IPS DF 6.9 (cell line): ENCODE measurements at places on chromosomes 13 and 19.

- DNase-seq: no peak
These were observed 24.9 kb downstream of the MICOS13 start for GRCh38 chr19:5655412-5655811.

GRCh38 chr13:95075506-95075905 lies 225.7 kb downstream of the ABCC4 start:
- DNase-seq: no peak

GRCh38 chr19:45780448-45781213 lies 1.7 kb downstream of the DMPK start:
- no peak for DNase-seq

- DNase-seq: no peak
These were observed 22.8 kb downstream of the TSHZ3 start for GRCh38 chr19:31326329-31327028.

DNA sequence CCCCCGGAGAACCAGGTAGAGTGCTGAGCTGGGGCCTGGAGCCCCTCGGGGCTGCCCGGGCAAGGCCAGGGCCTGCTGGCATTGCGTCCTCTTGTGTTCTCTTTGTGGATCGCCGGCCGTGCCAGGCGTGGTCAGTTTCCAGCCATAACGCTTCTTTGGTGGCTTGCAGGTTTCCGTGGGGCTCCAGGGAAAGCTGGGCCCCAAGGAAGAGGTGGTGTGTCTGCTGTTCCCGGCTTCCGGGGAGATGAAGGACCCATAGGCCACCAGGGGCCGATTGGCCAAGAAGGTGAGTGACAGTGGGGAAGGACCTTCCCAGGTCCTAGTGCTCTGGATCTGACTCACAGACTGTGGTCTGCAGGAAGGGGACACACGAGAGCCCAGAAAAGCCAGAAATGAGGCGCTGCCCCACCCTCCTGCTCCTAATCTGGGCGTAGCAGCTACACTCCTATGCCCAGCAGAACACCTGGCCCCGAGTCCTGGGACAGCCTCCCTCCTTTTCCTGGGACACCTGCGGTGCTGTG lies 57.5 kb downstream of the RAB20 start:
- DNase-seq: no peak

DNA sequence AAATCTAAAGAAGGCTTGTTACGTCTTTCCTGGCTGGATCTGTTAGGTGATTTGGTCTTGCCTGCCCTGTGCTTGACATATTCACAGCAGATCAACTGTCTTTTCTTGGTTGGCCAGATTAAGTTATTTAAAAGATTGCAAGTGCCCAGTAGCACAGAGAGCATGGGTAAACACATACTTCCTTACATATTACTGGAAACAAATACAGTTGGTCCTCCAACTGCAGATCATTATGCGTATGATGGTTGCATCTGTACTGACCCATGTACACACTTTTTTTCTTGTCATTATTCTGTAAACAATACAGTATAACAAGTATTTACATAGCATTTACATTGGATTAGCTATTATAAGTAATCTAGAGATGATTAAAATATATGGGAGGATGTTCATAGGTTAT lies 9.2 kb upstream of the MPHOSPH8 start:
- DNase-seq: no peak

- no peak for DNase-seq
These were observed 6.7 kb downstream of the NAPSA start for GRCh38 chr19:50358483-50359327.

GRCh38 chr19:45311621-45312020 lies 11.1 kb downstream of the CKM start:
- DNase-seq: no peak

DNA sequence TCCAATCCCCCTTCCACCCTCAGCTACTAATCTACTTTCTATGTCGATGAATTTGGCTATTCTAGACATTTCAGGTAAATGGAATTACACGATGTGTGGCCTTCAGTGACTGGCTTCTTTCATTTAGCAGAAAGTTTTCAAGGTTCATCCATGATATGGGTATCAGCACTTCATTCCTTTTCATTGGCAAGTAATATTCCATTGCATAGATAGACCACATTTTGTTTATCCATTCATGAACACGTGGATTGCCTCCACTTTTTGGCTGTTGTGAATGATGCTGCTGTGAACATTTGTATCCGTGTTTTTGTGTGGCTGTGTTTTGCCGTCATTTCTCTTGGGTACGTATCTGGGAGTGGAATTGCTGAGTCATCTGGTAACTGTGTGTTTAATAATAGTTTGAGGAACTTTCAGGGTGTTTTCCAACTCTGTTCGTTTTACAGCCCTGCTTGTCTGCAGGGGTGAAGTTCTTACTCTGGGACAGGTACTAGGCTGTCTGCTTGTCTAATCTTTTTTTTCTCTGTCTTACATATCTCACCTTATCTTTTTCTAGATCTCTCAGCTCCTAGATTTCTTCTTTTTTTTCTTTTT lies 32.5 kb downstream of the MARK4 start:
- no peak for DNase-seq

DNA sequence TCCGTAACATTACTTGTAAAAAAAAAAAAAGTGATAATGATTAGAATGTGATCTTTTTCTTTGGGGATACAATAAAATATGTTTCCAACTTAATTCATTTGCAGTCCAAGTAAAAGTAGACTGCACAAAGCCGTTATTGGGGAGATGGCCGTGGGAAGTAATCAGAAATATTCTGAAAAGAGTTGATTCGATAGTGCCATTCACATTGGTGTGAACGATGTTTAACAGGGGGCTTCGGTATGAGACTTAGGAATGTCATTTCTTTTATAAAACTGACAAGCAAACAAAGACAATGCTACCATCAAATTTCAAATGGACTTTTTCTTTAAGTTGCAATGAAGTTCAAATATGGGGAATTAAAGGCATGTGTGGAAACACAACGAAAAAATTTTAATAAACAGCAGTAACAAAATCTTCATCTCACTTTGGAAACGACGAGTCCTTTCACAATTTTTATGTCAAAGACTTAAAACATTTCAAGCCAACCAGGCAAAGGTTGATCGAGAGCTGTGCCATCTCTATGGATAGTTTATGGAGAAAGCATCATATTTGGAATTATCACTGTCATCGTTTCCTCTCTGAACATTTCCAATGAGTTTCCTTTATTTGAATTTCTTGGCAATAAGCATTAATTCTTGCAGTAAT lies 1.7 kb upstream of the ZIC5 start:
- DNase-seq: no peak

DNA sequence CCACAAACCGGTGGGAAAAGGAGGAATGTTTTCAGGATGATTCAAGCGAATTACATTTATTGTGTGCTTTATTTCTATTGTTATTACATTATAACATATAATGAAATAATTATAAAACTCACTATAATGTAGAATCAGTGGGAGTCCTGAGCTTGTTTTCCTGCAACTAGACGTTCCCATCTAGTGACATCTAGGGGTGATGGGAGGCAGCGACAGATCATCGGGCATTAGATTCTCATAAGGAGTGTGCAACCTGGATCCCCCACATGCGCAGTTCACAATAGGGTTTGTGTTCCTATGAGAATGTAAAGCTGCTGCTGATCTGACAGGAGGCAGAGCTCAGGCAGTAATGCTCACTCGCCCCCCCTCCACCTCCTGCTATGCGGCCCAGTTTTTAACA lies 54.5 kb downstream of the SPTBN4 start:
- DNase-seq: no peak

- DNase-seq: no peak
These were observed 958.4 kb upstream of the SLC10A2 start for GRCh38 chr13:104024416-104025170.

GRCh38 chr13:97235549-97236231 lies 13.6 kb downstream of the MBNL2 start:
- DNase-seq: no peak

GRCh38 chr13:32491028-32491427 lies 47.6 kb downstream of the N4BP2L2 start:
- DNase-seq: no peak

DNA sequence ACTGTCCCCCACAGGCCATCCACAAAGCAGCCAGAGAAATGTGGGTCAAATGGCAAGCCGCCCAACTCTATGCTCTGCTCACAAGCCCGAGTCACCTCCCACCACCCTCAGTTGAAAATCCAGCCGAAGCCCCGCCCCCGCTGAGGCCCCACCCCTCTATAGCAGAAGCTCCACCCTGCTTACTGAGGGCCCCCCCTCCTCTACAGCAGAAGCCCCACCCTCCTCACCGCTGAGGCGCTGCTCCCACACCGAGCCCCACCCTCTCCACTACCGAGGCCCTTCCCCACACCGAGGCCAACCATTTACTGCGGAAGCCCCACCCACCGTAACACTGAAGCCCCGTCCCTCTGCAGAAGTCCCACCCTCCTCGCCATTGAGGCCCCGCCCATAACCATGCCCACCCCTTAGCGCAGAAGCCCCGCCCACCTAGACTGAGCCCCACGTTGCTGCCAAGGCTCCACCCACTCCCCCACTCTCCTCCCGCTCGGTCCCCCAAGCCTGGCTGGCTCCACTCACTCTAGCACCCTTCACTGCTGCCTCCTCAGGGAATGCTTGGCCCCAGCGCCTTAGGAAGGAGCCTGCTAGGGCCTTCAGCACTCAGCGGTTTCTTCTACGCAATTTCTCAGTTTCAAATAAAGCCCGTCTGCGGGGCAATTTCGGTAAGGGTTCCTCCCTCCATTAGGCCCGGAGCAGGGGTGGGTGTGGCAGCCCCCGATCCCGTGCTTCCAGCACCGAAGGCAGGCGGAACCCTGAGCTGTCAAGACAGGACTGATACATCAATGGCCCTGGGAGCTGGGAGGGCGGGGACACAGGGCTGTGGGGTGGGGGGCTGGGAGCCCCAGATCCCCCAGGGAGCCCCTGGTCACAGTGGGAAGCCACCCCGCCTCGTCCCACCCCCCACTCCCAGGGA lies 9.0 kb upstream of the MYDGF start:
- DNase-seq: peak; percentile 82

- no peak for DNase-seq
These were observed 69.3 kb downstream of the NUFIP1 start for GRCh38 chr13:44920013-44920412.

GRCh38 chr13:29137995-29138394 lies 317.9 kb downstream of the MTUS2 start:
- DNase-seq: no peak

DNA sequence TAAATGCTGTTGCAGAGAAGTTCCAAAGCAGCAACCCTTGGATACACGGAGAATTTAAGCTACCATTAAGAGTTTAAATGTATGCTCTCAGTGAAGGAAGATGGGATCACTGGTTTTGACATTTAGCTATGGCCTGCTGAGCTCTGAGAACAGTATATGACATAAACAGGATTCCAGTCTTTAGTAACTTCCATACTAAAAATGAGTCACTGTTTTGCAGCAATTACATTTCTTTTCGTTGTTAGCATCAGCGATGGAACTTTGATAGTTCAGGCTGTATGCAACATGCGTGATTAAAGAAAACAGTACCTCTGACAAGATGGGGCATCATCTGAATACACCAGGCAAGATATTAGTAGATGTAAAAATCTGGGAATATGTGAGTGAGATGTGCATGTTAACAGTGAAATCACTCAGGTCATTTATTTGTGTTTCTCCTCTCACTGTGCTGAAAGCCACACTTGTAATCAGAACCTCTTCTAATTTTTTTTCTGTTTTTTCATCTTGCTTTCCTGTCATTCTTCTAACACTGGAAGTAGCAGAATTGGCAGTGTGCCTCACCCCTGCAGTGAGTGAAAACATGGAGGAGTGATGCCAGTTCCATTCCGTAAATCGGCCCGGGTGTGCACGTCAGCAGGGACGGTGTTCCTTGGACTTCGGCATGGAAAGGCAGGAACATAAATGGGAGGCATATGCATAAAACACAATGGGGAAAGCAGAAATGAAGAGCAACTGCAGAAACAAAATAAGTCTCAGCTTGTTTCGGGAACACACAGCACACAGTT lies 361.5 kb downstream of the OXGR1 start:
- no peak for DNase-seq

DNA sequence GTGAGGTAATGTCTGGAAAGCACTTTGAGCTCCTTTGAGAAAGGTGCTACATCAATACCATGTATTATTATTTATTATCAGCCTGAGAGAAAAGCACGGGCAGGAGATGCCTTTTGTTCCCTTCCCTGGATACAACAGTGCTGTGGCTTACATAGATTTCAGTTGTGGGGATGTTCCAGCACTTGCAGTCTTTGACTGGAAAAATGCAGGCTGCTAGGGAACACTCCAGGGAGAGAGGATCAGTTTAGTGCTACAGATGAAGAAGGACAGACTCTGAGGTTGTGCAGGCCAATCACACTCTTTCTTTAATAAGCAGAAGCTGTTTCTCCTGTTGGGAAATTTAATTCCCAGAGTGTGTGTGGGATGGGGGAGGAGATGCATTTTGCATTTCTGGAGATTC lies 94.5 kb upstream of the OBI1 start:
- no peak for DNase-seq

DNA sequence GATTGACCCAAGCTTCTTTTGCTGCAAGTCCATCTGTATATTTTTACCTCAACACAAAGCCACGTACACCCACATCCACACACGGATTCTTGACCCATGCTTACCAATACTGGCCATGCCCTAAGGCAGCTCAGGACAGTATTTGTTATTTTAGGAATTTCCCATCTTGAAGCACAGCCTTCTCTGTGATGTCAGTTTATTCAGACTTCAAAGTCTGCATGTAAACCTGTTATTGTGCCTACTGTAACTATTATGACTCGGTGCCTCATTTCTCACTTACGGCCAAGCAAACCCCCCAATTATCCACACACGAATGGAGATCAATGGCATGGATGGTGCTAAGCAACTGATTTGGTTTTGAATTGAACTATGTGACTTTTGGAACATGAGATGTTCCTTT lies 17.5 kb downstream of the CLDN10 start:
- DNase-seq: no peak

GRCh38 chr19:54606230-54606629 lies 12.8 kb downstream of the LILRA1 start:
- DNase-seq: no peak

DNA sequence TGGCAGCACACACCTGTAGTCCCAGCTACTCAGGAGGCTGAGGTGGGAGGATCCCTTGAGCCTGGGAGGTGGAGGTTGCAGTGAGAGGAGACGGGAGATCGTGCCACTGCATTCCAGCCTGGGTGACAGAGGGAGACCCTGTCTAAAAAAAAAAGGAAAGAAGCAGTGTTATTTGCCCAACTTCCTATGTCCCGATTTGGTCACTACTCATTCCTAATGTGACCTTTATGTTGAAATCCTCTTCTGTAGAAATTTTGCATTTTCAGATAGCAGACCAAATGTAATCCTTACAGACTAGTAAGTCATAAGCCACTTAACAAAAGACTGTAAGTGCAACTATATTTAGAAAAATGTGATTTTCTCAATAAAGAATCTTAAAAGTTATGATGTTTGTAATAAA lies 18.2 kb upstream of the STK24 start:
- no peak for DNase-seq

DNA sequence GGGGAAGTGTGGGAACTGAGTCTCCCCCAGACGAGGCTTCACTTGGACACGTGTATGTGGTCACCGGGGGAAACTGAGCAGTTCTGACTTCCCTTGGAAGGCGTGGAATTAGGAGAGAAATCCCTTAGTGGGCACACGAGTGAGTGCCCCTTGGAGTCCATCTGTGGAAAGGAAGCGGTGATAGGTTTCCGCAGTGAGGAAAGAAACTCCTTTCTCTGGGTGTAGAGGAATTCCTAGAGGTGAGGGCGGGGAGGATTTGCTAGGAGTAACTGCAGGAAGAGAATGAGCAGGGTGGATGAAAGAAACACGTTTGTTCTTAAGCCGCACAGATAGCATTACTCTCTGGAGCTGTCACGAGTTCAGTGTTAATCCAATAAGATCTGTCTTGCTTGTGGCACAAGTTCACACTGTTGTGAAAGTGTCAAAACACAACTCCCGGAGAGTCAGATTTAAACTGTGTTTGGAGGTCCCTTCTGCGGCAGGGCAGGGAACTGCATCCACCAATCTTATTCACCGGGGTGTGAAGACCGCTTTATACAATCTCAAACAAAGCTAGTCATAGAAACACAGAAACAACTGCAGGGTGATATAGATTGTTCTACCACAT lies 1.2 kb downstream of the KL start:
- no peak for DNase-seq
